B cell (primary cell): ENCODE measurements at places on chromosomes 5 and 9. TPM values are rescaled to one million over a fixed set of nuclear protein-coding genes. Genes with fewer than 3 reads are reported as not detected.

DNA sequence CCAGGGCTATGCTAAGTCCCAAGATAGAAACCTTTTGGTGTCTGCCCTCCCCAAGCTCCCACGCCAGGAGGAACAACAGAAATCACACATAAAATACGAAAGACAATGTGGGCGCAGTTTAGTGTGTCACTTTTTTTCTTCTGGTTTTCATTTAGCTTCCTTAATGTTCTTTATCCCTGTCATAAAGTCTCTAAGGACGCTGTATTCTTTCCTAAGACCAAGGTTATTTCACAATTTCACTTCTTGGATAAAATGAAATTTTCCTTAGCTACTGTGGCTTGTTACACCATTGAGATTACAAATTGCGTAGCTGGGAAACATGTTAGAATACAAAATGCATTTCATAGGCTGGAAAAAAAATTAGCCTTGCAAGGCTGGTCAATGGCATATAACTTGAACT lies 85.4 kb downstream of the GLIS3 start:
- no peaks in the 10 kb centered on the region for H3K27me3 ChIP-seq
- H3K4me3 ChIP-seq = no peak overlapping the region
- no peaks in the 10 kb centered on the region for H3K36me3 ChIP-seq

- H3K4me3 ChIP-seq = no peak overlapping the region
- H3K27ac ChIP-seq = no peak overlapping the region
- H3K36me3 ChIP-seq = no peaks in the 10 kb centered on the region
- H3K4me1 ChIP-seq = no peaks in the 10 kb centered on the region
- H3K27me3 ChIP-seq = no peaks in the 10 kb centered on the region
These were observed 159.7 kb downstream of the MUSK start for GRCh38 chr9:110828264-110828663.

GRCh38 chr5:73152411-73153388 lies 20.3 kb upstream of the TMEM174 start:
- no peak overlapping the region for H3K4me3 ChIP-seq
- H3K4me1 ChIP-seq = no peaks in the 10 kb centered on the region
- DNase-seq = no peak
- peaks cover 15% of the 10 kb centered on the region for H3K27me3 ChIP-seq
- H3K27ac ChIP-seq = no peak overlapping the region

GRCh38 chr5:125290935-125291334 lies 544.5 kb upstream of the ZNF608 start:
- no peaks in the 10 kb centered on the region for H3K27me3 ChIP-seq
- H3K4me3 ChIP-seq = no peak overlapping the region
- no peak overlapping the region for H3K27ac ChIP-seq
- no peak for DNase-seq
- peaks cover 16% of the 10 kb centered on the region for H3K4me1 ChIP-seq
- H3K36me3 ChIP-seq = no peaks in the 10 kb centered on the region

- H3K4me1 ChIP-seq = no peaks in the 10 kb centered on the region
- H3K4me3 ChIP-seq = no peak overlapping the region
- no peaks in the 10 kb centered on the region for H3K36me3 ChIP-seq
These were observed 30.0 kb downstream of the GLIS3 start for GRCh38 chr9:4269872-4270271.

DNA sequence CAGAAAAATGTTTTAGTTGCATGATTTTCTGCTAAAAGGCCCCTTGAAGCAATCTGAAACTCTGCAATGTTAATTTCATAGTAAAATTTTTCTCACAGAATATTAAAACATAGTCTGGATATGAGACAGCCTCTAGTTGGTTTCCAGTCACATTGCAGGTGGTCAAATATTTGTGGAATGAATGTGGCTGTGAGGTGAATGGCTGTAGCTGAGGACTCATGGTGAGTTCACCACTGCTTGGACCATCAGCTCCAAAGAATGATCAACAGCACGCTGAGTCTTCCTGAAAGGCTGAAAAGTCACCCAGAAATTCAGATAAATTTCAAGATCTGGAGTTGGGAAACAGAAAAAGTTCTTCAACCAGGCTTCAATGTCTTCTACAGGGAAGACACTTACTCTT lies 79.8 kb downstream of the MAT2B start:
- DNase-seq = no peak
- no peaks in the 10 kb centered on the region for H3K4me1 ChIP-seq
- H3K4me3 ChIP-seq = no peak overlapping the region

- H3K4me1 ChIP-seq = no peaks in the 10 kb centered on the region
- no peak overlapping the region for H3K27ac ChIP-seq
- no peak overlapping the region for H3K4me3 ChIP-seq
- H3K36me3 ChIP-seq = no peaks in the 10 kb centered on the region
- no peaks in the 10 kb centered on the region for H3K27me3 ChIP-seq
These were observed 222.6 kb upstream of the PIK3R1 start for GRCh38 chr5:67992923-67993322.

GRCh38 chr5:142063878-142064331 lies 44.7 kb upstream of the NDFIP1 start:
- DNase-seq = no peak
- H3K4me1 ChIP-seq = no peaks in the 10 kb centered on the region
- no peak overlapping the region for H3K4me3 ChIP-seq
- H3K27me3 ChIP-seq = peaks cover 2% of the 10 kb centered on the region
- H3K27ac ChIP-seq = no peak overlapping the region

- H3K4me1 ChIP-seq = no peaks in the 10 kb centered on the region
- no peaks in the 10 kb centered on the region for H3K27me3 ChIP-seq
- H3K27ac ChIP-seq = no peak overlapping the region
- DNase-seq = no peak
- no peak overlapping the region for H3K4me3 ChIP-seq
These were observed 98.7 kb downstream of the SLC24A2 start for GRCh38 chr9:19690128-19690527.

DNA sequence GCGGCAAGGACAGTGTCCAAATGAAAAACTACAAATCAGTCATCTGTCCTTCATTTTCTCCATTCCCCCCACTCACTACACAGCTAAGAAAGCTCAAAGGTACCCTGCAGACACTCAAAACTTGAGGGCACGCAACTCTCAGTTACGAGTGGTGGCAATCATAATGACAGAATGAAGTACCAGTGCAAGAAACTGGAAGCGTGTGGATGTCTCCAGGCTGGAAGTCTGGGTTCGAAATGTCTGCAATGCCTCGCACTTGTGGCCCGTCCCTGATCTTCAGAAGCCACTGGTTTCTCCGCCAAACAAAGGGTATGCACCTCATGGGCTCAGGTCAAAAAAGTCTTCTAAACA lies 597 bp upstream of the CENPH start:
- DNase-seq = no peak
- H3K36me3 ChIP-seq = no peaks in the 10 kb centered on the region
- H3K27me3 ChIP-seq = no peaks in the 10 kb centered on the region
- peaks cover 9% of the 10 kb centered on the region for H3K4me1 ChIP-seq

GRCh38 chr5:112221128-112221527 lies 197.9 kb downstream of the EPB41L4A start:
- H3K27ac ChIP-seq = no peak overlapping the region
- no peak for DNase-seq
- no peaks in the 10 kb centered on the region for H3K36me3 ChIP-seq
- no peak overlapping the region for H3K4me3 ChIP-seq
- no peaks in the 10 kb centered on the region for H3K27me3 ChIP-seq
- no peaks in the 10 kb centered on the region for H3K4me1 ChIP-seq

- no peak for DNase-seq
- no peak overlapping the region for H3K4me3 ChIP-seq
- no peaks in the 10 kb centered on the region for H3K4me1 ChIP-seq
- H3K27me3 ChIP-seq = no peaks in the 10 kb centered on the region
- H3K27ac ChIP-seq = no peak overlapping the region
These were observed 837.1 kb upstream of the C9orf72 start for GRCh38 chr9:28410411-28410810.

DNA sequence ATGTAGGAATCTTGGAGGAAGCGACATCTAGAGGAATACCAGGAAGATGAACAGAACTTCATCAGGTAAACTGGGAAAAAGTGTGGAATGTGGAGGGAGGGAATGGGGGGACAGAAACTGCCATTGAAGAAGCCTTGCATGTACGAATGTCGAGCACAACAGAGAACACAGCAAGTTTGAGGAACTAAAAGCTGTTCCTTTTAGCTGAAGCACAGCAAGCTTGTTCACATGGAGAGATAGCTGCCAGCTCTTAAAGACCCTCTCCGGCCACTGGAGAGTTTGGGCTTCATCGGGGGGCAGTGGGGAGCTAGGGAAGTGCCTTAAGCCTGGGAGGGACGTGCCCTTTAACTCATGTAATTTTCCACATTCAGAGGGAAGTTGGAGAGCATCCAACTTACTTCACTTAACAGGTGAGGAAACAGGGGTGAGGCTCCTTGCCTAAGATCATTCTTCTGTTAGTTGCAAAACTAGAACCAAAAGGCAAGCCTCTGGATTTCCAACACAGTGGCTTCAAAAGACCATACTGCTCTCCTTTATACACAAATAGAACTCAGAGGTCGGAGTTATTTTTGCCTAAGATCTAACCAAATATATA lies 2.3 kb upstream of the CYFIP2 start:
- H3K4me1 ChIP-seq = peaks cover 43% of the 10 kb centered on the region
- H3K27me3 ChIP-seq = no peaks in the 10 kb centered on the region
- H3K4me3 ChIP-seq = no peak overlapping the region
- H3K36me3 ChIP-seq = no peaks in the 10 kb centered on the region
- peak; percentile 50 for DNase-seq
- peak overlapping the region; percentile 56 for H3K27ac ChIP-seq

DNA sequence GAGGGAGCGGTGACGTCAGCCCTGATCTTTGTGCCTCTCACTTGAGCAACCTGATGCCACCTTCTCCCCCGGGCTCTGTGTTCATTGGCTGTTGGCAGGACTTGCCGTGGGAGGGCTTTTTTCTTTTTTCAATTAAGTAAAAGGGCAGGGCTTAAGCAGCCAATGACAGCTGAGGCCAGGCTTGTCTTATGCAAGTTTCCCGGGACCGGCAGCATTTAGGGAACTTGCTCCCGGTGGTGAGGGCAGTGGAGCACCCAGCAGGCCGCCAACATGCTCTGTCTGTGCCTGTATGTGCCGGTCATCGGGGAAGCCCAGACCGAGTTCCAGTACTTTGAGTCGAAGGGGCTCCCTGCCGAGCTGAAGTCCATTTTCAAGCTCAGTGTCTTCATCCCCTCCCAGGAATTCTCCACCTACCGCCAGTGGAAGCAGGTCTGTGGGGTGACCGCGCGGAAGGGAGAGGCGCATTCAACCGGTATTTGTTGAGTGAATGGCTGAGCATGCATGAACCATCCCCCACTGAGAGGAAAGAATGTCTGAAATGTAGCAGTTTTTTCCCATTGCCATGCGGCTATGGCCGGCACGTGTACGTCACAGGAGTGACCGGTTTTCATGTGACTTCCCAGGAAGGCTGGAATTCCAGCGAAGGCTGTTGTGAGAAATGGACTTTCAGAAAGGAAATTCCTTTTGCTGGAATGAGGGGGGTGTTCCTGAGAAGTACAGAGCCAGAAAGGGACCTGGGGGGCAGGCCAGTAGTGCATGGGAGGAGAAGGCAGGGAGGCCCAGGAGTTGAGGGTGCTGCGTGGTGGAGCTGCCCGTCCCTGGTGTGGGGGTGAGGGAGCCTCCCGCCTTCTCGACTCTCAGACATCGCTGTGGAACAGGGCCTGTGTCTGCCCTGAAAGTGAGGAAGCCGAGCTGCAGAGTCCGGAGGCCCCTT lies 29.0 kb downstream of the PTGES2 start:
- no peak overlapping the region for H3K4me3 ChIP-seq
- no peaks in the 10 kb centered on the region for H3K36me3 ChIP-seq
- H3K27ac ChIP-seq = no peak overlapping the region
- H3K27me3 ChIP-seq = no peaks in the 10 kb centered on the region

DNA sequence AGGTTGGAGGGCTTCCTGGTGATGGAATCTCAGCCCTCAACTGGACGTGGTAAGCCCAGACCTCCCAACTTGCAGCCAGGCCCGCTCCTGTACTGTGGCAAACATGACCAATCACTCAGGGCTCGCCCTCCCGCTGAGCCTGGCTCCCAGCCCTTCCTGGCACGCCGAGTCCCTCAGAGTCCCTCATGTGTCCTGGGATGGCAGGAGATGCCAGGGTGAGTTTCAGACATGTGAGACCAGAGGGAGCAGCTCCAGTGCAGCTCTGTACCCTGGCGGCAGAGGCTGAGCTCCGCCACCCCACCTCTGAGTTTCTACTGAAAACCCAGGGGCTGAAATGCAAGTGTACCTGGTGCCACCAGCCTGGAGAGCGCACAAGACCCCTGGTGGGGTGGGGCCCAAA lies 42.0 kb upstream of the RXRA start:
- H3K36me3 ChIP-seq = no peaks in the 10 kb centered on the region
- no peak for DNase-seq
- no peak overlapping the region for H3K4me3 ChIP-seq
- H3K27ac ChIP-seq = no peak overlapping the region
- H3K4me1 ChIP-seq = peaks cover 10% of the 10 kb centered on the region

DNA sequence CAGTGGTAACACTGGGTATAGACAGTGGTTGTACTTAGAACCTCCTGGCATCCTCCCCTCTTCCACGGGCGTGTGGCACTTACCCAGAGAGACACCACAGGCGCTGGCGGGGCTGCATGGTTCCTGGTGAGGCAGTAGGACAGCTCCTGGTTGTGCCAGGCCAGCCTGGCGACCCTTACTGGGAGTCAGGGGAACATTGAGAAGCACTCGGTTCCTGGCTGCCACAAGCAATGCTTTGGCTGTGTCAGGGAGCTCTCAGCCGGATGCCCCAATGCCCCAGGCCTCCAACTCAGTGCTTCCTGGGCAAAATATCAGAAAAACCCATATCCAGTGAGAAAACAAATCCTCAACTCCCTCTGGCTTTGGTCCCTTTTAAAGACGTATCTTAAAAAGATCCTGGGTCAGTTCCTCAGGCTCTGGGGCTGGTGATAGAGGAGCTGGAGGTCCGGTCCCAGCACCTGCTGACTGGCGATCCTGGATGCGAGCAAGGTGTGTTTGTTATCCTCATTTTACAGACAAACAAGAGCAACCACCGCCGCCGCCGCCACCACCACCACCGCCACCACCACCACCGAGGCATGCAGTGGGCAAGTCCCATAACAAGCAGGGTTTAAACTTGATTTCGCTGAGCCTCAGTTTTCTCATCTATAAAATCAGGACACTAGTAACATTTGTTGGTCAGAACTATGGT lies 4.2 kb downstream of the NKX2-5 start:
- H3K4me3 ChIP-seq = no peak overlapping the region
- DNase-seq = no peak
- no peak overlapping the region for H3K27ac ChIP-seq
- no peaks in the 10 kb centered on the region for H3K36me3 ChIP-seq
- peaks cover 12% of the 10 kb centered on the region for H3K4me1 ChIP-seq

- H3K4me1 ChIP-seq = no peaks in the 10 kb centered on the region
- DNase-seq = peak; percentile 42
- H3K4me3 ChIP-seq = no peak overlapping the region
- no peaks in the 10 kb centered on the region for H3K36me3 ChIP-seq
These were observed 23.4 kb downstream of the MINAR2 start for GRCh38 chr5:129771058-129771838.

The TOR2A gene
- total RNA-seq = 14.3 and 15.8 TPM in 2 replicates

The CORO2A gene
- 2.0 TPM in 2 replicates for total RNA-seq

The ZNF474 gene
- total RNA-seq = not detected in 2 replicates

The NR6A1 gene
- total RNA-seq = 0.66 and 0.67 TPM in 2 replicates

The CCDC183 gene
- 1.0 and 1.8 TPM in 2 replicates for total RNA-seq

The UHRF2 gene
- 153 and 171 TPM in 2 replicates for total RNA-seq

The PCDHB5 gene
- total RNA-seq = not detected in 2 replicates

The RNF14 gene
- 26.6 and 28.1 TPM in 2 replicates for total RNA-seq
